ENCODE measurements at places on chromosomes 16 and 17. TPM values are rescaled to one million over a fixed set of nuclear protein-coding genes. Genes with fewer than 3 reads are reported as not detected.

DNA sequence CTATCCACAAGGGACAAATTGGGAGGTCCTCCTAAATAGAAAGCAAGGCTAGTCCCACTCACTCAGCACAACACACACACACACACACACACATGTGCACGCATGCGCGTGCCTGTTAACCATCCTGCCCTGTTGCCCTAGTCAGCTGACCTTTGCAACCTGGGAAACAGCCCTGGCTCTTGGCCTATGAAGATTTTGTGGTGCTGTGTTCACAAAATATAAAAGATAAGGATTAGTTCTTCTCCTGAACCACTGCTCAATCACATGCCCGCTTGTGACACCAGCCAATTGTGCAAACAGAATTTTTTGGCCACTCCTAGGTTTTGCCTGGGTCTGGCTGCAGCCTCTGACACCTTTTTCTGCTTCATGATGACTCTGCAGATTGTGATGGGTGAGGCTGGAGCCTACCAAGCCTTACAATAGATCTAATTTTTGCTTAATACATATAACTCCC, 3.3 kb upstream of the CES1 start:
- peaks cover 2% of the 10 kb centered on the region for H3K4me1 ChIP-seq
- H3K4me3 ChIP-seq, result no peak overlapping the region
- H3K36me3 ChIP-seq, result no peaks in the 10 kb centered on the region
- no peaks in the 10 kb centered on the region for H3K27me3 ChIP-seq
- DNase-seq, result no peak

DNA sequence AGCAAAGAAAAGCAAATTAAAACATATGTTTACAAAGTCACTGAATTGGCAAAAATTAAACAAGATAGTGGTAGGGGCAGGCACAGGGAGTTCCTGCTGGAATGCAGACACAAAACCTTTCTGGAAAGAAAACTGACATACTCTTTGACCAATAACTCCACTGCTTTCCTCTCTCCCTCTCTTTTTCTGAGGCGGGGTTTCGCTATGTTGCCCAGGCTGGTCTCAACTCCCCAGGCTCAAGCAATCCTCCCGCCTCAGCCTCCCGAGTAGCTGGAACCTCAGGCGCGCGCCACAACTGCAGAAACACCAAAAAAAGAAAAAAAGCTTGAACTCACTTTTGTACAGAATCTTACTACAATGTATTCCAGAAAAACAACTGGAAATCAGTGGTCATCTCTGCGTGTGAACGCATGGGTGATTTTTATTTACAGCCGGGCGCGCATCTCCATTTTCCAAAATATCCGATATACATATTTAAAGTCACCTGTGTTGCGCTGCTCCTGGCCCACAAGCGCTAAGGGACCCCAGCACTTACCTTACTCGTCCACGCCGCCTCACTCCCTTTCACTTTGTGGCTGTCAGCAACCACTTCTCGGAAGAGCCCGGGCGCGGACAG, 480 bp downstream of the TXNL4B start:
- no peaks in the 10 kb centered on the region for H3K27me3 ChIP-seq
- H3K36me3 ChIP-seq, result no peaks in the 10 kb centered on the region
- peak overlapping the region; percentile 89 for H3K4me3 ChIP-seq
- no peak overlapping the region for H3K27ac ChIP-seq
- peaks cover 6% of the 10 kb centered on the region for H3K4me1 ChIP-seq
- no peak for DNase-seq

GRCh38 chr16:1642148-1642547, 30.0 kb downstream of the CRAMP1 start:
- no peaks in the 10 kb centered on the region for H3K27me3 ChIP-seq
- no peak overlapping the region for H3K4me3 ChIP-seq
- H3K4me1 ChIP-seq, result peaks cover 2% of the 10 kb centered on the region
- no peaks in the 10 kb centered on the region for H3K36me3 ChIP-seq

DNA sequence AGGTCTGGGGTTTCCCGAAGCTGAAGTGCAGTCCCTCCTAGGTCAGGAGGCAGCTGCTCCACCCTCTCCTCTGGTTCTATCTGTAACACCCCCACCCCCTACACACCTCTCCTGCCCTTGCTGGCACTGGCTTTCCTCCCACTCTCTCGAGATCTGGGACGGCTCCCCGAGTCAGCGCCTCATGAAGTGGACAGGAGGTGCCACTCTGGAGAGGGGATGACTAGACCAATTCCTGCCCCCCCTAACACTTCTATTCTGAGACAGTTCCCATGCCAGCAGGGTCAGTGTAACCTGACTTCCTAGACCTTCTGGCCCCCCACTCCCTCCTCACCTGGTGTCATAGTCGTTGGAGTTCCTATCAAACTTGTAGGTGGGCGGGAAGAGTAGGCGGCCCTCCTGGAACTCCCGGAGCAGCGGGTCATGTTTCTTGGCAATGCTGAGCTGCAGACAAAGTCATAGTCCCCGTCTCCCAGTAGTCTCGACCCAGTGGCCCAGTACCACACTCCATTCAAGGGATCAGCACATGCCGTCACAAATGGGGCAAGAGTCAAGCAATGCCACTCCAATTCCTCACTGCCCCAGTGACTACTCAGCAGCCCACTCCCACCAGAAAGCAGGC, 9.7 kb downstream of the INPP5K start:
- H3K27ac ChIP-seq, result no peak overlapping the region
- no peaks in the 10 kb centered on the region for H3K36me3 ChIP-seq
- no peak overlapping the region for H3K4me3 ChIP-seq
- no peaks in the 10 kb centered on the region for H3K27me3 ChIP-seq
- no peak for DNase-seq

- H3K27me3 ChIP-seq, result no peaks in the 10 kb centered on the region
- H3K4me3 ChIP-seq, result peak within 1 kb of the TSS; percentile 80
- no peaks in the 10 kb centered on the region for H3K36me3 ChIP-seq
- H3K27ac ChIP-seq, result peak within 1 kb of the TSS; percentile 93
- H3K4me1 ChIP-seq, result peaks cover 33% of the 10 kb centered on the region
- peak; percentile 69 for DNase-seq
Observed at GRCh38 chr17:50055426-50056216, at the start of gene ITGA3. Gene ITGA3, plus strand, starts transcription at chr17:50056110. Its CDS starts 330 bp downstream, at chr17:50056440.

DNA sequence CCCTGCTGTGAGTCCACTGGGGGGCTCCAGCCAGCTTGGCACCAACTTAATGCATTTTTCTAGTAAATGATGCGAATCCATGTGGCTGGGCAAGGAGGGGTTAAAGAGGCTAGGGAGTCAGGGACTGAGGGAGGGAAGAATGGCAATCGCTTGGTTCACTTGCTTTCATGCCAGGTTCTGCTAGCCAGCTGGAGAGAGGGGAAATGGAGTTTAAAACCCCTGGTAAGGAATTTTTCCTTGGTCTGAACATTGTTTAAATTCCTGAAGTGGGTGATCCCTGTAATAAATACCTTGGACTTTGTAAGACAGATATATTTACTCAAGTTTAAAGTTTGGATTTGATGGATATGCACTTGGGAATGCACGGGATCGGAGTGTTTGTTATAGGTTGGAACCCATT, 22.8 kb downstream of the ANKFN1 start:
- DNase-seq, result no peak
- no peak overlapping the region for H3K27ac ChIP-seq
- H3K4me1 ChIP-seq, result no peaks in the 10 kb centered on the region
- H3K4me3 ChIP-seq, result no peak overlapping the region

- DNase-seq, result no peak
- H3K36me3 ChIP-seq, result no peaks in the 10 kb centered on the region
- H3K4me3 ChIP-seq, result no peak overlapping the region
- no peaks in the 10 kb centered on the region for H3K27me3 ChIP-seq
- H3K27ac ChIP-seq, result peak overlapping the region; percentile 66
Observed at GRCh38 chr16:20762404-20763123, 1.2 kb upstream of the ACSM3 start.

DNA sequence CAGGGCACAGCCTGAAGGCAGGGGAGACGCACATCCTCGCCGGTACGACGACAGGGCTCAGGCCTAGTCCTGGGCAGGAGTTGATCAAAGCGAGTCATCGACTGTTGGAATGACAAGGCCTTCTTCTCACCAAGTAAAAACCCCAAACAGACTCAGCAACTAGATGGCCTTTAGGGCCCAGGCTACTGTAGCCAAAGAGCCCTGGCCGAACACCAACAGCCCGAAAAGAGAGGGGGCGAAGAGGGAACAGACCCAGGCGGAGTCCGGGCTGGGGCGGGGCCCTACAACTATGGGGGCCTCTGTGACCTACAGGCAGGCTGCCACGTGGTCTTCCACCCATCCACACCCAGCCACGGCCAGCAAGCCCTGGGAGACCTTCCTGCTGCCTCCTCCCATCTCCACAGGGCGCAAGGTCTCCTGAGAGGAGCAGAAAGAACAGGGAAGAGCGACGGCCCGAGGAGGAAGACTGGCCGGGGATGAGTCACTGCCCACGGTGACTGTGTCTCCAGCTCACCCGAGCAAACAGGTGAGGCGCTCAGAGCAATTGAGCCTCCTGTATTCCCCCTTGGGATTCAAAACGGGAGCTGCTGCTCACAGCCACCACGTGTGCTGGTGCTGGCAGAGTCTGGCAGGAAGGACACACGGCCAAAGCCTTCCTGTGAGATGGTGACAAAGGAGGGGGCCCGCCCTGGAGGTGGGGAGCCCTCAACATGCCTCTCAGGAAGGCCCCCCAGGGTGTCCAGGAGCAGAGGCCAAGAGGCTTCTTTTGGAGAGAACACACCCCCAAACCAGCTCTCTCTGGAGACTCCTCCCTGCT, 17.7 kb downstream of the SLC16A3 start:
- no peaks in the 10 kb centered on the region for H3K27me3 ChIP-seq
- H3K27ac ChIP-seq, result no peak overlapping the region
- H3K4me3 ChIP-seq, result no peak overlapping the region
- no peaks in the 10 kb centered on the region for H3K36me3 ChIP-seq

- H3K27me3 ChIP-seq, result no peaks in the 10 kb centered on the region
- H3K36me3 ChIP-seq, result no peaks in the 10 kb centered on the region
- no peak overlapping the region for H3K4me3 ChIP-seq
- H3K4me1 ChIP-seq, result peaks cover 5% of the 10 kb centered on the region
Observed at GRCh38 chr16:23121024-23121423, 28.2 kb downstream of the USP31 start.

- no peaks in the 10 kb centered on the region for H3K36me3 ChIP-seq
- no peaks in the 10 kb centered on the region for H3K4me1 ChIP-seq
- DNase-seq, result no peak
- H3K27me3 ChIP-seq, result no peaks in the 10 kb centered on the region
- no peak overlapping the region for H3K27ac ChIP-seq
Observed at GRCh38 chr17:43803758-43804157, 23.5 kb downstream of the CFAP97D1 start.

- H3K27ac ChIP-seq, result no peak overlapping the region
- no peak for DNase-seq
- H3K27me3 ChIP-seq, result no peaks in the 10 kb centered on the region
- H3K36me3 ChIP-seq, result no peaks in the 10 kb centered on the region
- H3K4me3 ChIP-seq, result no peak overlapping the region
- no peaks in the 10 kb centered on the region for H3K4me1 ChIP-seq
Observed at GRCh38 chr17:56653877-56654276, 60.4 kb downstream of the NOG start.

DNA sequence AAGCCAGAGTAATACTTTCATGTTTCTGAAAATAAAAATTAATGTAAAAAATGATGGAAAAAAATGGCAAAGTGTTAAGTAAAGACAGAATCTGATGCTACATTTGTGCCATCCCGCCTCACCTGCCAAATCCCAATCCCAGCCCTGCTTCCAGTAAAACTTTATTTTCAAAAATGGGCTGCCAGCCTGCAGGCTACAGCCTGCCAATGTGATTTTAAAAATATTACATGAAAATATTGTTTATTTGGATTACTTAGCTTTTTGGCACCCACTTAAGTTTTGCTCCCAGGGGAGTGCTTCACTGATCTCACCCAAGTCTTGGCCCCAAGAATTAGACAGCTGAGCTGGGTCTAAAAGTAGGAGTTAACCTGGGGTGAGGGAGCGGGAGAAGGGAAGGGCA, 112.8 kb downstream of the C16orf78 start:
- H3K4me3 ChIP-seq, result no peak overlapping the region
- H3K36me3 ChIP-seq, result no peaks in the 10 kb centered on the region
- peaks cover 3% of the 10 kb centered on the region for H3K4me1 ChIP-seq
- no peak overlapping the region for H3K27ac ChIP-seq

- no peaks in the 10 kb centered on the region for H3K4me1 ChIP-seq
- H3K4me3 ChIP-seq, result no peak overlapping the region
- H3K27me3 ChIP-seq, result no peaks in the 10 kb centered on the region
- no peak overlapping the region for H3K27ac ChIP-seq
- H3K36me3 ChIP-seq, result no peaks in the 10 kb centered on the region
Observed at GRCh38 chr17:63140255-63140654, 174.2 kb downstream of the TANC2 start.

- no peak overlapping the region for H3K27ac ChIP-seq
- no peak for DNase-seq
- no peaks in the 10 kb centered on the region for H3K4me1 ChIP-seq
- no peaks in the 10 kb centered on the region for H3K36me3 ChIP-seq
- no peak overlapping the region for H3K4me3 ChIP-seq
Observed at GRCh38 chr16:17354141-17354601, 116.6 kb downstream of the XYLT1 start.

GRCh38 chr17:51422634-51423033, 162.3 kb downstream of the UTP18 start:
- H3K27me3 ChIP-seq, result no peaks in the 10 kb centered on the region
- DNase-seq, result no peak
- no peaks in the 10 kb centered on the region for H3K36me3 ChIP-seq
- H3K4me3 ChIP-seq, result no peak overlapping the region
- H3K4me1 ChIP-seq, result no peaks in the 10 kb centered on the region
- H3K27ac ChIP-seq, result no peak overlapping the region

- no peak overlapping the region for H3K27ac ChIP-seq
- no peaks in the 10 kb centered on the region for H3K4me1 ChIP-seq
- no peak overlapping the region for H3K4me3 ChIP-seq
Observed at GRCh38 chr16:81995651-81996050, 15.6 kb downstream of the SDR42E1 start.

DNA sequence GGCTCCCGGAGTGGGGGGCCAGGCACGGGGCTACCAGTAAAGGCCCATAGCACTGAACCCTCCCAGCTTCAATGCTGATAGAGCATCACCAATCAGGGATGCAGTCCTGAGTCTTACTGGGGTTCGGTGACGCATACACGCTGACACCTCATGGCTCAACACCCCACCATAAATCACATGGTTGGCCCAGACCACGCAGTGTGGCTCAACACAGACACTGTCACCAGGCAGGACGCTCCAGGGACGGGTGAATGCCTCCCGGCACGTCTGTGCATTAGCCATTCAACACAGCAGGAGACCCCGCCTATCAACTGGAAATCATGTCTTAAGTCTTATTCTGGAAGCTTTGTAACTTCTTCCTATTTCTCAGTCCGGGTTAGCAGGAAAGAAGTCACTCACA, 35.0 kb downstream of the NECAB2 start:
- no peaks in the 10 kb centered on the region for H3K36me3 ChIP-seq
- H3K4me3 ChIP-seq, result no peak overlapping the region
- no peaks in the 10 kb centered on the region for H3K4me1 ChIP-seq
- no peak overlapping the region for H3K27ac ChIP-seq
- H3K27me3 ChIP-seq, result no peaks in the 10 kb centered on the region

GRCh38 chr17:45368651-45369050, 51.8 kb upstream of the MAP3K14 start:
- H3K27me3 ChIP-seq, result no peaks in the 10 kb centered on the region
- no peaks in the 10 kb centered on the region for H3K36me3 ChIP-seq
- H3K4me1 ChIP-seq, result peaks cover 4% of the 10 kb centered on the region

The CYB561 gene
- 23.1 TPM for total RNA-seq

The COG4 gene
- total RNA-seq, result 28.4 TPM

The NPLOC4 gene
- 24.4 TPM for total RNA-seq

The SLC16A11 gene
- total RNA-seq, result not detected

The WFDC1 gene
- total RNA-seq, result 3.4 TPM

The TBC1D3I gene
- 0.15 TPM for total RNA-seq
